Mammary epithelial cell (primary cell): ENCODE measurements at places on chromosomes 3 and 15. TPM values are rescaled to one million over a fixed set of nuclear protein-coding genes. Genes with fewer than 3 reads are reported as not detected.

The ACTC1 gene
- polyA plus RNA-seq = 0.16 TPM

DNA sequence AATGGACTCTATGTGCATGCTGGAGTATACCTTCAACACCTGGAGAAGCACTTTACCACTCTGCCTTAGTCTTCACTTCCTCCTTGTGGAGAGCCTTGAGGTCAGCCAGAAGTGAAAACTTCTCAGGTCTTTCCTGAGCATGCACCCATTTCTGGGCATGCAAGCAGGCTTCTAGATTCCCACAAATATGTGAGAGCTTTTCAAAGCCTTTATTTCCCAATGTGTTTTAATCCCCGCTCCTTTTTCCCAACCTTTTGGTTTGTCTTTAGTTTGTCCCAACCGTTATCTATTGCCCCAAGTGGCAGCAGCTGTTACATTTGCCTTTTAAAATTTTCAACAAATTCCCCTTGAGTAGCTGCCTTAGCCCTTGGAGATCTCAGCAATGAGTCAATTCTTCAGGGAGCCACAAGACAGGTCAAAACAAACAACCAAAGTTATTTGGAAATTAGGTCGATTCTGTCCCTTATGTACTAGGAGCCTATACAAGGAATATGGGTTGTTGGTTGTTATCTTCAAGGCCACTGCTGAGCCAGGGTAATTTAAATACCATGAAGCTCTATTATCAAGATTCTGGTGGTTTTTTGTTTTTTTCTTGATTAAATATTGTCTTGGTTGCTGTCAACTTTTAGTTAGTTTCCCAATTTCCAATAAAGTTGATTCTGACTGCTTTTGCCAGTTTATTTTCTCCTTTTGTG, 44.4 kb downstream of the LSM3 start:
- DNase-seq = peak; percentile 46

The SLC24A5 gene
- not detected for polyA plus RNA-seq

GRCh38 chr15:61064651-61065050, 164.5 kb downstream of the RORA start:
- no peak for DNase-seq

The FBXW12 gene
- polyA plus RNA-seq = not detected

The WWTR1 gene
- polyA plus RNA-seq = 76.3 TPM

GRCh38 chr15:81887912-81888311, 157.9 kb downstream of the MEX3B start:
- peak; percentile 54 for DNase-seq

The TRPM1 gene
- not detected for polyA plus RNA-seq

- no peak for DNase-seq
Measured at GRCh38 chr3:65619451-65619881, 419.3 kb downstream of the MAGI1 start.

GRCh38 chr3:15653321-15653720, 51.8 kb downstream of the BTD start:
- DNase-seq = no peak

The PP2D1 gene
- not detected for polyA plus RNA-seq

The GOLGA6L7 gene
- polyA plus RNA-seq = not detected

The ALDH1L1 gene
- polyA plus RNA-seq = 0.80 TPM

The KNSTRN gene
- 44.5 TPM for polyA plus RNA-seq

- no peak for DNase-seq
Measured at GRCh38 chr3:29649815-29650547, 369.1 kb downstream of the RBMS3 start.

- no peak for DNase-seq
Measured at GRCh38 chr3:173030273-173030672, 110.8 kb downstream of the SPATA16 start.

The NME9 gene
- polyA plus RNA-seq = not detected

DNA sequence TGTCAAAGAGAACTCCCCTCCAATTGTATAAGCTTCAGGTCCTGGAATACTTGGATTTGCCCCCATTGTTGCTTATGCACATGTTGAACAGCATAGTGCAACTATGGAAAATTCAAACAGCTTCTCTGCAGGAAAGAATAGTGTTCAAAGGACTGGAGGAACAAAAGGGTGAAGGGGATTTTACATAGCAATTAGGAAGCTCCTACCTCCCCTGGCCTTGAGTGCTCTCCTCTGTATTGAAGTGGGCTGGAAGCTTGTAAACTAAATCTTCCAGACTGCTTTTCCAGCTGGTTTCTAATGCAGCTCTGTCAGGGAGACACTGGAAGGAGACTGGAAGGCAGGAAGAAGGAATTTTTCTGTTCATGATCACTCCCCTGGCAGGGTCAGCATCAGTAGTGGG, 7.2 kb upstream of the ELP6 start:
- no peak for DNase-seq
